Stimulated activated effector memory CD8-positive, alpha-beta T cell treated with anti-CD3 and anti-CD28 coated beads, Interleukin-12 subunit alpha, Interleukin-12 subunit beta, amount 100 ng/mL, for 72 hours (primary cell): ENCODE measurements at places on chromosomes 3 and 15.

DNA sequence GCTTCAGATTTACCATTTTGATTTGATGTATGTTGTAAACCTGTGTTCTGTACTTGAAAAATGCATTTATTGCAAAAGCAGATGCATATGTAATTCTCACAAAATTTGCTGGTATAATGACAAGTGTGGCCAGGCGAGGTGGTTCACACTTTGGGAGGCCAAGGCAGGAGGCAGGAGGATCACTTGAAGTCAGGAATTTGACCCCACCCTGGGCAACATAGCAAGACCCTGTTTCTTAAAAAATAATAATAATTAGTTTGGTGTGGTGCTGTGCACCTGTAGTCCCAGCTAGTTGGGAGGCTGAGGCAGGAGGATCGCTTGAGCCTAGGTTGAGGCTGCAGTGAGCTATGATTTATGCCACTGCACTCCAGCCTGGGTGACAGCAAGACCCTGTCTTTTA lies 4.7 kb upstream of the HYKK start:
- DNase-seq, result no peak

DNA sequence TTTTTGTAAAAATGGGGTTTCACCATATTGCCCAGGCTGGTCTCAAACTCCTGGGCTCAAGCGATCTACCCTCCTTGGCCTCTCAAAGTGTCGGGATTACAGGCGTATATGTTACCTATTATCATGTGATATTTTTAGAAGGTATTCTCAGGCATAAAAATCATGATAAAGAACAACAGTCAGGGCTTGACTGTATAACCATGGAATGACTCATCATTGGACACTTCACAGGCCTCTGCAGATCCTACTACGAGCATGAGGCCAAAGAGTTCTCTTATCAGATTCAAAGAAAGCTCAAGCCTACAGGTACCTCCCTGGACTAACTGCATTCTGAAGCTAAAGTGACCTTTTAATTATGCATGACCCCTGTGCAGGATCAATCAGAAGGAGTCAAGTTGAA lies 91.7 kb upstream of the PRICKLE2 start:
- DNase-seq, result no peak

DNA sequence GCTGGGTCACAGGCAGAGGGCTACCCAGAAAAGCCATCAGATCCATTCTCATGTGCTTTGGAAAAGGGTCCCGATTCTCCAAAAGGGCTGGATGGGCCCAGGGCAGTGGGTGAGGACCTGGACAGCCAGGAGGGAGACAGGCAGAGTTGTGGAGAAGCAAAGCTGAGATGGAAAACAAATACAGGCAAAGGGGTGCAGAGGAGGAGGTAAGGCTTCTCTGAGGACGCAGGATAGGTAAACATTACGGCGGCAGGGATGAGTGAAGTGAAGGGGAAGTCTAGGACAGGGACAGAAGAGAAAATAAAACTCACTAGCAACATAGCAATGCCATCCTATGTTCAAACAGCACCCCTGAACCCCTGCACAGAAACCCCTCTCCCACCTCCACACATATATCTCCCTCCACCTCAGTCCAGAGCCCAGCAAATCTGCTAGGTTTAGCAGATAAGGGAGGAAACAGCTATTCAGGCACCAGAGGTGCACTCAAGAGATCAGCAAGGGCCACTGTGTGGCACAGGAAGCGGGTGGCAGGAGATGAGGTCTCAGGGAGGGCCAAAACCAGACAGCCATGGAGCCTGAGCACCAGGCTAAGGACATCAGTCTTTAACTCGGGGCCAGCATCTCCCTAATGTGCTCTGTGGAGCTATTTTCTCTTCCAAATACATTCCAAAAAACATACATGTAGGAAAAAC lies 51.3 kb downstream of the HOMER2 start:
- no peak for DNase-seq

DNA sequence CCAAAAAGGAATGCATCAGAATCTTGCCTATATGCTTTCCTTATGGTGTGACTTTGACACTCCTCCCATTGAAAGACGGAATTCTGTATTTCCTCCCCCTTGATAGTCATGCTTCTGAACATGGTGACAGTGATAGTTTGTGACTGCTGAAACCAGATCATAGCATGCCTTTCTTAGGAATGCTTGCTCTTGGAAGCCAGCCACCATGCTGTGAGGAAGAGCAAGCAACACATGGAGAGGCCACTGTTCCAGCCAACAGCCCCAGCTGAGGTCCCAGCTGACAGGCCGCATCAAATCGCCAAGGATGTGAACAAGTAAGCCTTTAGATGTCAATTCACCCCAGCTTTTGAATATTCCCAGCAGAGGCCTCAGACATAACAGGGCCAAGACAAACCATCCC lies 100.1 kb downstream of the IGF2BP2 start:
- DNase-seq, result no peak

- no peak for DNase-seq
Measured at GRCh38 chr3:72699631-72700030, 148.6 kb downstream of the SHQ1 start.

- DNase-seq, result no peak
Measured at GRCh38 chr3:29335438-29335837, 54.6 kb downstream of the RBMS3 start.

DNA sequence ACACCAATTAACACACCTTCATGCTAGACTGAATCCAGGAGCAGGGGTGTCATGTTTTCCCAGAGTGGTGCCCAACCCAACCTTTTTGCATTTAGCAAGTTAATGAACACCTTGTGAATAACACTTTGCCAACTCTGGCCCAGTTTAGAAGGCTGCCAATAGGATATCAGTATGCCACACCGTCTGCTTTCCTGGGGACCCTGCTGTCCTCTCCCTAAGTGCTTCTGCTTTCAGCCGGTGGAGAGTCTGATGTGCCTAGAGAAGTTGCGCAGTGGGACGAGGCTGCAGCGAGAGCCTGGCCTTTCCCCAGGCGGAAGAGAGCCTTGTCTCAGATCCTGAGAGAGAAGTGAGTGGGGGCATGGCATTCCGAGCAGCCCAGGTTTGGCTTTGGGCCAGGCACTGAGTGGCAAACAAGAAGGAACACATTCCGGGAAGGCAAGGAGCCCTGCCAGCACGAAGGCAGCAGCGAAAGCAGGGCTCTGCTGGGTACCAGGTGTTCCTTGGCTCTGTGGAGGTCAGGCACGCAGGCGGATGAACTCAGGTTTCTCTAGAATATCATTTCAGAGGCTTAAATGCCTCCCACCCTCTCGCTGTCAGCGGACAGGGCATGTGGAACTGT lies 36.9 kb downstream of the SENP8 start:
- DNase-seq, result no peak
